NCI-H226 (cell line): ENCODE measurements at places on chromosomes 4 and X.

DNA sequence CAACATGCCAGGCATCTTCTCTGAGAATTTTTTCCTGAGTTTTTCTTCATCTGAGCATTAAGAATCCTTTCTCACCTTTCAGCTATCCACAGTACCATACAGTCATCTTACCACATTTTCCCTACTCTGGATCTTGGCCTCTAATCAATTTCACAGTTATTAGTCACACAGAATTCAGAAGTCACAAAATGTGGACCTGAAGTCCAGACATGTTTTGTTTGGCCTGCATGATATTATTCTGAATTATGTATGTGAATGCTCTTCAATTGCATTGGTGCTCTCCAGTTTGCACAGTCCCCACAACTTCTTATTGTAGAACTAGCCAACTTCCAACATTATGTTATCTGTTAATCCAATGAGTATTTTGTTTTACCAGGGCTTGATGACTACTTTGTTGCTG, 102.3 kb upstream of the GRIA3 start:
- no peak for DNase-seq

DNA sequence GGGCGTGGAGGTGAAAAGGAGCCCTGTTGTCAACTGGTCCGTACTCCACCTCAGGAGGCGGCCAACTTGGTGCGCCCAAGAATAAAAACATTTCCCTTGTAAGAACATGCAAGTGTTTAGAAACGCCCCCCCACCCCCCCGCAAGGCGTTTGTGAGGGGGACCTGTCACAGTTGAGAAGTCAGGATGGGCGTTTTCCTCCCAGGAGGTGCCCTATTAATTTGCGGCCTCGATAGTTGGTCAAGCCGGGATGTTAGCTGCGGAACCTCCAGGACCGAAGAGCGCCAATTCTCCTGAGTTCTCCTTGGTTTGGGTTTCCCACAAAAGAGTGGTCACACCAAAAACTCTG, 651 bp upstream of the SAP30 start:
- DNase-seq: no peak

- no peak for DNase-seq
These were observed 1153.4 kb upstream of the AGA start for GRCh38 chr4:178595500-178596138.

- peak; percentile 70 for DNase-seq
These were observed 115.3 kb upstream of the ZNF827 start for GRCh38 chr4:146053891-146054290.

GRCh38 chr4:73832651-73833237, 3.7 kb upstream of the CXCL6 start:
- peak; percentile 77 for DNase-seq

- DNase-seq: no peak
These were observed 645.4 kb upstream of the TENM3 start for GRCh38 chr4:181597766-181598165.

- DNase-seq: peak; percentile 78
These were observed 16.0 kb upstream of the SH3TC1 start for GRCh38 chr4:8182858-8183725.

DNA sequence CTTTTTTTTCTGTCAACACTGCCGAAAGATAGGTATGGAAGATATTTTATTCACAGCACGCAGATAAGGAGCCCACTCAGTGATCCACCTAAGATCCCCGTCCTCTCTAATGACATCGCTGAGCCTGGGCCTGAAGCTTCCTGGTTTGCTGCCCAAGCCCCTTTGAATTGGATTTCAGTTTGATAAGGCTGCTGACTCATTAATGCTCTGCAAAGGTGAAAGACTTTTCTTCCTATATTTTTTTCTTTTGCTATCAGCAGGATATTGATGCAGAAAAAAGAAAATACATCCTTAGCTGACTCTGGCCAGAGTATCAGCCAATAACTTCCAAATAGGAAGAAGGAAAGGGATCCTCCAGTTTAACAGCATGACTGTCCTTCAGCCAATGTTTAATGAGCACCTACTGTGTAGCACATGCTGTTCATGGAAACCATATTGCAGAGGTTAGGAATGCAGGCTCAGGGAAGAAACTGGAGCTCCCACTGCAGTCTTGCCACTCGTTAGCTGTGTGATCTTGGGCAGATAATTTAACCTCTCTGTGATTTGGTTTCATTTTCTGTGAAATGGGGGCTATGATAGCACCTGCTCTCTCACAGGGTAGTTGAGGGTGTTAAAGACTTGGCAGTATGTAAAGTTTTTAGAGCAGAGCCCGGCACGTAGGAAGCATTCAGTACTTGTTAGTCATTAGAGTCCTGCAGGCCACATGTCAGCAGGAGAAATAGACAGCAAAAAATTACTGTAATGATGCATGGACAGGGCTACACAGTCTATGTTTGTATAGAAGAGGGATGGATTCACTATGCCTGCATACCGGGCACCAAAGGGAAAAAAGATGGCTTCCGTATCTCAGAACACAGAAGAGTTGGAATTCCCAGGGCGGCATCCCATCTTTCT, 39.3 kb downstream of the EVC start:
- peak; percentile 8 for DNase-seq

GRCh38 chr4:36771411-36772153, 473.0 kb upstream of the NWD2 start:
- DNase-seq: no peak

DNA sequence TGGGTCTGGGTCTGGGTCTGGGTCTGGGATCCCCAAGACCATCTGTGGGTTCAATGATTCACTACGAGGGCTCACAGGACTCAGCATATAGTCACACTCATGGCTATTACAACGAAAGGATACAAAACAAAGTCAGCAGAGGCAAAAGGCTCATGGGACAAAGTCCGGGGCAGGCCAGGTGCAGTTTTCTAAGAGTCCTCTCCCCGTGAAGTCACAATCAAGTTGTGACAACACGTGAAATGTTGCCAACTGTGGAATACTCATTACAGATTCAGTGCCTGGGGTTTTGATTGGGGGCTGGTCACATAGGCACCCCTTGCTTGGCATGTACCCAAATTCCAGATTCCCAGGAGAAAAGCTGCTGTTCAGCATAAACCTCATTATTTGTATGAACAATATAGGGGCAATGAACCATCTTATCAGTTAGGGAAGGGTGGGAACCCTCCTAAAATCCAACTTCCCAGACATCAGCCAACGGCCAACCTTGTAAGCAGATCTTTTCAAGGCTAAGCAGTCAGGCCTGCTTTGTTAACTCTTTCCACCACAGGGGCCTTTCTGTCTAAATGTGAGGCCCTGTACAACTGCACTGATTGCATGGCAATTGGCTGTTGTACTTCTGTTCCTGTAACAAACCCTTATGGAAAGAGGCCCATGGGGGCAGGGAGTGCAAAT, 58.2 kb upstream of the DIPK2B start:
- no peak for DNase-seq

DNA sequence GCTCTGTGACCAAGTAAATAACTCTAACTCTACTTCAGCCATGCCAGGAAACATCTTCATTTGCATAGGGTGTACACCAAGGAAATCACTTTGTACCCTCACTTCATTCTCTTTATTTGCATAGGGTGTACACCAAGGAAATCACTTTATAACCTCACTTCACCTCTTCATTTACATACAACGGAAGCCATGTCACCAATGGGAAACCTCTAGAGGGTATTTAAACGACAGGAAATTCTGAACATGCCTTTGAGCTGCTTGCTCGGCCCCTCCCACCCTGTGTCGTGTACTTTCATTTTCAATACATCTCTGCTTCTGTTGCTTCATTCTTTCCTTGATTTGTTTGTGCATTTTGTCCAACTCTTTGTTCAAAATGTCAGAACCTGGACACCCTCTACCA, 848.1 kb upstream of the FRG1 start:
- no peak for DNase-seq

DNA sequence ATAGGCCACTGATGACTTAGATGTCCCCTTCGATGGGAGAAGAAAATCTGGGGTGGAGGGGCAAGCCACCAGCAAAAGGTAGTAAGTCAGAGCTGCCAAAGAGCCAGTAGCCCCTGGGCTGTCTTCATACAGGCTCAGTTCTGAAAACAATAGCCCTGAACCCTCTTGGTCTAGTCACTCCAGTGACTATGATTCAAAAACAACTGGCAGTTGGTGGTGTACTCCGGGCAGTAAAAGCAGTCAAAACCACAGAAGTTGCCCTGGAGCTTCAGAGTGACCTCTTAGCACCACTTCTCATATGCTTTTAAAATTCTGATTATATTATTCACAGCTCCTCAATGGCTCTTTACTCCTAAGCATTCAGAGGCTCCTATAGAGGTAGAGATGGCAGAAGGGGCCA, 164.3 kb upstream of the MAMLD1 start:
- DNase-seq: no peak

DNA sequence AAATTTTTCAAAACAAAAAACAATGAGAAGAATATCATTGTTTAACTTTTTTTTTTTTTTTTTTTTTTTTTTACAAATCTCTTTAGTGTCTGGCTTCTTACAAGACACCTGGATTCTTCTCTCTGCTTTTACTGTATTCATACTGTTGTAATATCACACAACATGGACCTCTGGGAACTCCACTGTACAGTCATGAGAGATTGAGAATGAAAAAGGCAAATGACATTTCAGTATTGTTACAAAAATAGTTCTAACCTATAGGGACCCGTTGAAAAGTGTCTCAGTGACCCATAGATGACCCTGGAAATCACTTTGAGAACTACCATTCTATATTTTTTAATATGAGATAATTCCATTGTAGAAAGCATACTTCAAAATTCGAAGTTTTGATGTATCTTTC, 124.4 kb downstream of the SLIT2 start:
- no peak for DNase-seq

- no peak for DNase-seq
These were observed 51.3 kb downstream of the GPRIN3 start for GRCh38 chr4:89256203-89256800.

- no peak for DNase-seq
These were observed 224.3 kb downstream of the CAMK2D start for GRCh38 chr4:113537203-113537602.

DNA sequence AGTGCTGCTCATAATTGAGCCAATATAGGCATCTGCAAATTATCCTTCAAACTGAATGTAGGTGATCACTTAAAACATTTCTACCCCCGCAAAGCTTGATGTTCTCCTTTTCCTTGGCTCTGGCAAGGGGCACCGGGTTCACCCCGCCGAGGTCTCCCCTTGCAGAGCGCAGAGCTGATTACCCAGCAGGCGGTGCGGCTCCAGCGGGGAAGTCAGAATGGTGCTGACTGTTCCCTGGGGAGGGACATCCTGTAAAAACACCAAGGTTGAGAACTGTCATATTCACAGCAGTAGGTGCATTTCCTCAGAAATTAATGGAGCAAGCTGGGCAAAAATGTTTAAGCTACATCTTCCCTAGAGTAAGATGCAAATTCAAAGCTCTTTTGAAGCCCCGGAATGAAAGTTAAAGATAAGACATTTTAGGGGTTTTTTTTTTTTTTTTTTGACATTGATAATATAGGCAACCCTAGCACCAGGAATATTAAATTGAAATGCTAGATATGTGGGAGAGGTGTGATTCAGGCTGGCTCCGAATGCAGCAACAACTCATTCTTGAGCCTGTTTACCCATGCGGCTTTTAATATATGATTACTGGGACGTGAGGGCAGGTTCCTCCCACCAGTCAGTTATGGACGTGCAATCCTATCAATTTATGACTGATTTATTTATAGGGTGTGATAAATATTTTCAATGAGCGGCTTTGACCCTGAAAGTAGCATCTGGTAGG, 767.3 kb upstream of the TENM3 start:
- DNase-seq: no peak

DNA sequence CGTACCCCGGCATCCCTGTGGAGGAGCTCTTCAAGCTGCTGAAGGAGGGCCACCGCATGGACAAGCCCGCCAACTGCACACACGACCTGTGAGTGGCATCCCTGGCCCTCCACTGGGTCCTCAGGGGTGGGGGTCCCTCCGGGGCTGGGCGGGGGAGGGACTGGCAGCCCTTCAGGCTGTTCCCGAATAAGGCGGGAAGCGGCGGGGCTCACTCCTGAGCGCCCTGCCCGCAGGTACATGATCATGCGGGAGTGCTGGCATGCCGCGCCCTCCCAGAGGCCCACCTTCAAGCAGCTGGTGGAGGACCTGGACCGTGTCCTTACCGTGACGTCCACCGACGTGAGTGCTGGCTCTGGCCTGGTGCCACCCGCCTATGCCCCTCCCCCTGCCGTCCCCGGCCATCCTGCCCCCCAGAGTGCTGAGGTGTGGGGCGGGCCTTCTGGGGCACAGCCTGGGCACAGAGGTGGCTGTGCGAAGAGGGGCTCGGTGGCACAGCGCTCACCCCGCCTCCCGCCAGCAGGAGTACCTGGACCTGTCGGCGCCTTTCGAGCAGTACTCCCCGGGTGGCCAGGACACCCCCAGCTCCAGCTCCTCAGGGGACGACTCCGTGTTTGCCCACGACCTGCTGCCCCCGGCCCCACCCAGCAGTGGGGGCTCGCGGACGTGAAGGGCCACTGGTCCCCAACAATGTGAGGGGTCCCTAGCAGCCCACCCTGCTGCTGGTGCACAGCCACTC, 13.7 kb downstream of the FGFR3 start:
- no peak for DNase-seq

GRCh38 chr4:112968451-112969159, 80.8 kb upstream of the ANK2 start:
- no peak for DNase-seq

- DNase-seq: no peak
These were observed 4.3 kb upstream of the ARHGAP10 start for GRCh38 chr4:147727476-147728028.

DNA sequence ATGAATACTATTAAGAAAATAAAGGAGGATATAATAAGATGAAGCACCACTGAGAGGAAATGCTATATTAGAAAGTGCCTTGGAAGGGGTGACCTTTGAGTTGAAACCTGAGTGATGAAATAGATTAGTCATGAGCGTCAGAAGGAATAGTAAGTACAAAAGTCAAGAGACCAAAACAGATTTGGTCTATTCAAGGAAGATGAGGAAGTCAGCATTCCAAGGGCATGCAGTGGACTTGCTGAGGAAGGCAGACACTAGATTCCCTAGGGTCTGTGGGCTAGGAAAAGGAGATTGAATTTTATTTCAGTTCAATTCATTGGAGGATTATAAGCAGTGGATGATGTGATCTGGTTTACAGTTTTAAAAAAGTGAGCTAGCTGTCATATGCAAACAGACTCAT, 73.0 kb upstream of the WDFY3 start:
- DNase-seq: peak; percentile 8
